Lower leg skin (tissue), 4 donors: ENCODE measurements at places on chromosomes 12 and 14. TPM values are rescaled to one million over a fixed set of nuclear protein-coding genes. Genes with fewer than 3 reads are reported as not detected.

Gene FAM181A
- total RNA-seq = not detected

Gene CPNE6
- total RNA-seq = not detected

Gene GALNT16
- total RNA-seq = 4.8 TPM

Gene RD3L
- total RNA-seq = not detected

Gene APOLD1
- 28.0 TPM for total RNA-seq

Gene LACRT
- total RNA-seq = not detected

Gene ADGRD1
- 9.3 TPM for total RNA-seq

Gene MYBPC1
- total RNA-seq = 6.6 TPM

Gene OTX2
- total RNA-seq = not detected

Gene RPL10L
- total RNA-seq = not detected

Gene B4GALNT3
- total RNA-seq = 40.3 TPM

Gene SPX
- not detected for total RNA-seq

Gene CCDC196
- total RNA-seq = not detected
